ENCODE measurements at places on chromosomes 16 and 17.

GRCh38 chr17:82436601-82437324, 13.8 kb downstream of the CYBC1 start:
- DNase-seq: no peak

DNA sequence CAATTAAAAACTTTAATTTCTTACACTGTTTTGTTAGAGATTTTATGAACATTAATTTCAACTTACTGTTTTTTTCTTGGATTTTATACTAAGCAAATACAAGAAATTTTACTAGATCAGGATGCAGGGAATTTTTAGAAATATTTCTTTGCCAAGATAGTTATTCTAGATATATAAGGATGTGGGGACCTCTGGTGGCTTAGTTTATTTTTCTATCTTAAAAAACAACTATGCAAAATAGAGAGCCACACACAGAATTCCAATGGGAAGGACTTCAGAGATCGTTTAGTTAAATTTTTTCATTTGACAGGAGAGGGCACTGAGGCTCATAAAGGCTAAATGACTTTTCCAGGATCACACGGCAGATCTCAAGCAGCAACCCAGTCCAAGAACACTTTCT, 23.0 kb upstream of the CAPNS2 start:
- no peak for DNase-seq

- DNase-seq: no peak
Observed at GRCh38 chr16:7316281-7316888, 16.3 kb upstream of the RBFOX1 start.

GRCh38 chr16:57619133-57619605, 9.3 kb upstream of the ADGRG1 start:
- DNase-seq: no peak

- DNase-seq: no peak
Observed at GRCh38 chr17:64056269-64057005, 36.0 kb upstream of the ICAM2 start.

GRCh38 chr17:36468903-36469635, 17.4 kb upstream of the ZNHIT3 start:
- DNase-seq: no peak

DNA sequence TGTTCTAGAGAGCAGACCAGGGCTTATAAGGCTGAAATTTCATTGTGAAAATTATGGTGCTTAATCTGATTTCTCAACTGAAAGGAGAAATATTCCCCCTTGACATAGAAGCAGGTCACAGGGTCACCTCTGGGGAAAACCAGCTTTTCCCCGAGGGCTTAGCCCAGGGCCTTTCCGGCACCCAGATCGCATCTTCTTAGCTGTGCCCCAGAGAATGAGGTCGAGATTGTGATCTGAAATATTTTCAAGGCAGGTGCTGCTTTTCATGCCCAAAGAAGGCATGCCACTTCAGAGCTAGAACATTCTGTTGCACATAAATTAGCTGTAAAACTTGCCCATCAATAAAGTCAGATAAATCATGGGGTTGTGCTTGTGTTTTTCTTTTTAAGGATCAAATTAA, 25.4 kb upstream of the ARHGAP17 start:
- DNase-seq: no peak

DNA sequence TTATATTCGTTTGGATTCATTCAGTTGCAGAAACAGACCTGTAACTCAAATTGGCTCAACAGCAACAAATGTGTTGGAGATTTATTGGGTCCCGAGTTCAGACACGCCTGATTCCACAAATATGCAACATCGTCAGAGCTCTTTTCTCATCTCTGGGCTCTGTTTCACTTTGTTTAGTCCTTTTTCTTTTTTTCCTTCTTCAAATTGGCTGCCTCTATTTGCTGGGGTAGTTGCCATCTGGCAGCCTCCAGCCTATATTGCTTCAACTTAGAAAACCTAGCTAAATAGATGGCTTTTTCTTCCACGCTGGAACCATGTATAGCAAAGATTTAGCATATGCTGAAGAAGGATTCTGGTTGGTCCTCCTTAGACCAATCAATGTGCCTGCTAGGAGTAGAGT, 398.5 kb downstream of the RBFOX1 start:
- no peak for DNase-seq

DNA sequence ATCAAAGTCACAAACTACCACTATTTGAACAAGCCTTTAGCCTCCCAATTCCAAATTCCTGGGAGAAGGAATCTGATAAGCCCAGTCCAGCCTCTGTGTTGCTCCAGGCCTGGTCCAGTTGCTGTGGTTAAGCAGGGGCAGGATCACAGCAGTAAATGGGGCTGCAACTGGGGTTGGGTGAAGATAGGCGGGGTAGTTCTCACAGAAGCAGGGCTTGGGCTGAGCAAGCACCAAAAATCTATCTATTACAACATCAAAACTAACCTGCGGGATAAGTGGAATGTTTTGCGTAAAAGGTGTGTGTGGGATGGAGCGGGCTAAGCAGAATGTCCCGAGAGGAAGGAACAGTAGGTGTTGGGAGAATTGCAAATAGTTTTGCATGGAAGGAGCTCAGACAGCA, 23.0 kb upstream of the RNF135 start:
- no peak for DNase-seq

DNA sequence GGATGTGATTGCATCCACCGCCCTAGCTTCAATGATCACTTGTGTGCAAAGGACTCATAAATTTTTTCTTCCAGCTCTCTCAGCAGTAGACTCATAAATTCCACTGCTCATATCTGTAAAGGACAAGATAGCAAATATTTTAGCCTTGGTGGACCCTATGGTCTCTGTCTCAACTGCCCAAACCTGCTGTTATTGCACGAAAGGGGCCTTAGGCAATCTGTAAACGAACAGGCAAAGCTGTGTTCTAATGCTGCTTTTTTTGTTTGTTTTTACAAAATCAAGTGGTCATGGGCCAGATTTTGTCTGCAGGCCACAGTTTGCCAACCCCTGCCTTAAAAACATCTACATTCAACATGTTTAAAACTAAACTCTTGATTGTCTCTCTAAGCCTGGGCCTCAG, 34.1 kb downstream of the FAM20A start:
- no peak for DNase-seq

GRCh38 chr17:82932518-82933310, 92.9 kb upstream of the ZNF750 start:
- DNase-seq: no peak

DNA sequence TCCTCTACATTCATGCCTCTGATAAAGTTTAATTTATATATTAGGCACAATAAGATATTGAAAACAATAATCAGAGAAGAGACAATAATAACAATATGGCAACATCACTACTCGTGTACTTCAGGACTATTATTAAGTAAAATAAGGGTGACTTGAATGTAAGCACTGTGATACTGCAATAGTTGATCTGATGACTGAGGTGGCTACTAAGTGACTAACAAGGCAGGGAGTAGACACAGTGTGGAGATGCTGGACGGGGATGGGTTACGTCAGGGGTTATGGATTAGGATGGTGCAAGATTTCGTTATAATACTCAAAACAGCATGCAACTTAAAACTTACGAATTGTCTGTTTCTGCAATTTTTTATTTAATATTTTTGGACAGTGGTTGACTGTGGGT, 32.5 kb downstream of the CYLD start:
- no peak for DNase-seq

DNA sequence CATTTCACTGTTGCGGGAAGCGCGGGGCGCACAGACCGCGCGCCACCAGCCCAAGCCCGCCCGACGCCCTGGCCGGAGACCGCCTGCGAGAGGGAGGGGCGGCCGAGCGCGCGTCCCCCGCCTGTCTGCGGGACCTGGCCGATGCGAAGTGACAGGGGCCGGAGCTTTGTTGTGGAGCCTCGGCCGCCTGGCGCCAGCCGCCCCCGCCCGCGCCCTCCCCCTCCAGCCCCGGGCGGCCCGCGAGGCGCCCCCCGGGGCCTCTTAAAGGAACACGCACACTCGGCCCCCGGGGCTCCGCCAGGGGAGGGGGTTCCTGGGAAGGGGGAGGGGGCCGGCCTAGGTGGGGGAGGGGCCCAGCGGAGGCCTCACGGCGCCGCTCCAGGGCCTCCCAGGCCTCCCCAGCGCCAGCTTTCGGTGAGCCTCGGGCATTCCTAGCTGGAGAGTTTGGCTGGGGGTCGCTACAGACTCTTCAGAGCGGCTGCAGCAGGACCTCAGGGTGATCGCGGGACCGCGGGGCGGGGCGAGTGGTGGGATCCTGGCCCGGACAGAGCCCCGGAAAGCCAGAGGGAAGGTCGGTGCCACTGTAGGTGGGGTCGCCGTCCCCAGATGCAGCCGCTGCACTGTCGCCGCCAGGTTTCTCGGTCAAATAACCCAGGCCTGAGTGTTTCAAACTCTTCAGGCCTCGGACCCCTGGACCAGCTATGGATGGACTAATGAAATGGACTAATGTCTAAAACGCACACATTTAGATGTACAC, 2.4 kb upstream of the TBX2 start:
- DNase-seq: no peak

GRCh38 chr17:16954521-16954920, 17.4 kb downstream of the TNFRSF13B start:
- DNase-seq: no peak

- DNase-seq: no peak
Observed at GRCh38 chr16:61879306-61879705, 156.9 kb downstream of the CDH8 start.

- no peak for DNase-seq
Observed at GRCh38 chr16:4891886-4892216, 44.6 kb downstream of the UBN1 start.

DNA sequence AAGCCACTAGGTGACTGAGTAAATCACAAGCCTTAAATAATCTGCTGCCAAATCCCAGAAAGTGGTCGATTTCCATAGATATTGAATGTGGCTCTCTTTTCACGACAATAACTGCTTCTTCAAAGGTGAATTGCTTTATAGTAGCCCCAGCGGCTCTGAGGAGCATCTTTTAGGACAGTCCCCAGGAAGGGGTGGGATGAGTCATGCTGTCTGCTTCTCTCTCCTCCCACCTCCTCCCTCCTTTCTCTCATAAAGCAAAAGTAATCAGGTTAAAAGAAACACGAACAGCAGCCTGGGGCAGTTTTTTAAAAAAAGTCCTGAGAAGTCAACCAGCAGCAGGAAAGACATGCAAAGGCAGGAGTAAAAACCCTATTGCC, 1.8 kb downstream of the KIAA0513 start:
- no peak for DNase-seq

GRCh38 chr17:58352596-58353388, 791 bp upstream of the SUPT4H1 start:
- DNase-seq: no peak

GRCh38 chr16:23771642-23772041, 16.8 kb downstream of the CHP2 start:
- no peak for DNase-seq

- no peak for DNase-seq
Observed at GRCh38 chr16:79212114-79212791, 388.3 kb downstream of the MAF start.

GRCh38 chr17:29124925-29125273, 55.3 kb downstream of the MYO18A start:
- no peak for DNase-seq

GRCh38 chr16:58488531-58488930, 11.4 kb upstream of the NDRG4 start:
- no peak for DNase-seq

GRCh38 chr16:53087101-53087500, 32.3 kb downstream of the CHD9 start:
- DNase-seq: no peak

DNA sequence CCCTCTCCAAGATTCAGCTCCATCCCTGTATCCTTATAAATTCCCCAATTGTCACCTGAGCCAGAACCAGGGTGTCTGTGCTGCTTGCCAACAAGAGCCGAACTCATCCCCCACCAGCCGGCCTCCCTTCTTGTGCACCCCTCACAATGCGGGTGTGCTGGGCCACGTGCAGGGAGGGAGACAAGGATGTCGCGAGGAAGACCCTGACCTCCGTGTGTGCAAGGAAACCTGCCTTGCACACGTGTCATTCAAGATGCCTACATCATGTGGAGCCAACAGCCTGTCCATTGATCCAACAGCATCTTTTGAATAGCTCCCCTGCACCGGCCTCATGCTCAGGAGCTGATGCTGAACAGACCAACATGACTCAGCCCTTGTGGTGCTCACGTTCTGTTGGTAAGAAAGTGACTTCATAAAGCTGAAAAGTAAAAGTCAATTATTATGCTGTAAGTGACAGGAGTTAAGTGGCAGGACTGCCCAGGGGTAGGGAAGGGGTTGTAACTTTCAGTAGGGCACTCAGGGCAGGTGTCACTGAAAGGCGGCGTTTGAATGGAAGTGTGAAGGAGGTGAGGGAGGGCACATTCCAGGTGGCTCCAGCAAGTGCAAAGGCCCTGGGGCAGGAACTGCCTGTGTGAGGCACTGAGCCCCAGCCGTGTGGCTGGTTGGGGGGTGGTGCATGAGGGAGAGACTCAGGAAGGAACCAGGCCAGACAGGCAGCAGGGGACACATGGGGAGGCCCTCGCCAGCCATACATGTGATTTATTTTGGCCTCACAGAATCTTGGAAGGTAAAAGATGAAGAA, 302.2 kb downstream of the FOXL1 start:
- no peak for DNase-seq

- DNase-seq: no peak
Observed at GRCh38 chr17:36546418-36547093, 1.8 kb downstream of the GGNBP2 start.

DNA sequence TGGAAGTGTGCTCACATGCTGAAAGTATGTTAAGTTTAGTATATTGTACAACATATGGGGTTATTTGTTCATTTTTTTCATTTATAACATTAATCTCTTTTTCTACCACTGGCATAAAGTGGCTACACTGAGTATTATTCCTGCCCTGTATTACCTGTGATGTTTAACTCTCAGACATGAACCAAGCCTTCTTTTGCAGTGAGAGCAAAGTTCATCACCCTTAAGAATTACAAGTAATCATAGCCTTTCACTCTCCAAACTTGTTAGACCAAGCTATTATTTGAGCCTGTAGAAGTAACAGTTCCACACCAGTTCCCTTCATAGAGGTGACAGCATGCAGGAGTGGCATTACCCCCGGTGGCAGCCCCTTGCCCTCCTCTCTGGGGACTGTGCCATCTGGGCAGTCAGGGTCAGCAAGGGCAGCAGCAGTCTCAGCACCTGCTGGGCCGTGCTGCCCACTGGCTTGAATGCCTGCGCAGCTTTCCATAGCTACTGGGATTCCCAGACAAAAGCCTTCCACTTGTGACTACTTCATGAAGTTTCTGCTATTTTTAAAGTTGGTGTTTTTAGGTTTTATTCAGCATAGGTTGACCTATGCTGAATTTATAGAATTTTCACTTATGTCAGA, 71.3 kb downstream of the TMC6 start:
- no peak for DNase-seq

GRCh38 chr16:61295311-61295710, 740.9 kb downstream of the CDH8 start:
- no peak for DNase-seq

DNA sequence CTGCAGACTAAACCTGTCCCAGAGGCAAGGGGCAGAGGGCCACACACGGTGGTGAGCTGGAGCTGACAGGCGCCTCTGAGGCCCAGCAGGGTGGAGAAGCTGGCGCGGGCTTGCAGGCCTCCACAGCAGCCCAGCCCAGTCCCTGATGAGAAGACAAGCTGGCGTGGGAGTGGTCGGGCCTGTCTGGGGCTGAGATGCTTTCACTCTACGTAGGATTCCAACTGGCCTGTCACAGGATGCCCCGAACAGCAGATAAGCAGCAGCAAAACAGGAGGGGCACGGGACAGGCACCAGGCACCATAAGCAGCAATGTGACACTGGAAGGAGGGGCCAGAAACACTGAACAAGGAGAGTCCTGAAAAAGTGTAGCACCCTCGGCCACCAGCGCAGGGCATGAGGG, 40.1 kb downstream of the PEMT start:
- DNase-seq: no peak

GRCh38 chr16:68090130-68090529, 5.0 kb downstream of the NFATC3 start:
- no peak for DNase-seq

- DNase-seq: no peak
Observed at GRCh38 chr16:24847358-24847664, 1.5 kb downstream of the SLC5A11 start.

GRCh38 chr16:2751577-2752034, 832 bp upstream of the SRRM2 start:
- DNase-seq: peak; percentile 19
